ENCODE measurements at places on chromosomes 12 and 14.
A peak's percentile ranks its signal among the peaks of the same experiment; 100 is the strongest.

GRCh38 chr14:92584816-92585215 lies 71.2 kb downstream of the RIN3 start:
- no peak for DNase-seq

GRCh38 chr14:90747909-90748308 lies 68.3 kb downstream of the TTC7B start:
- no peak for DNase-seq

- DNase-seq, result no peak
Observed at GRCh38 chr12:125038976-125039625, 26.1 kb upstream of the AACS start.

GRCh38 chr12:690466-690865 lies 27.2 kb upstream of the NINJ2 start:
- DNase-seq, result no peak

- DNase-seq, result no peak
Observed at GRCh38 chr12:9794484-9795093, 32.7 kb upstream of the KLRF1 start.

DNA sequence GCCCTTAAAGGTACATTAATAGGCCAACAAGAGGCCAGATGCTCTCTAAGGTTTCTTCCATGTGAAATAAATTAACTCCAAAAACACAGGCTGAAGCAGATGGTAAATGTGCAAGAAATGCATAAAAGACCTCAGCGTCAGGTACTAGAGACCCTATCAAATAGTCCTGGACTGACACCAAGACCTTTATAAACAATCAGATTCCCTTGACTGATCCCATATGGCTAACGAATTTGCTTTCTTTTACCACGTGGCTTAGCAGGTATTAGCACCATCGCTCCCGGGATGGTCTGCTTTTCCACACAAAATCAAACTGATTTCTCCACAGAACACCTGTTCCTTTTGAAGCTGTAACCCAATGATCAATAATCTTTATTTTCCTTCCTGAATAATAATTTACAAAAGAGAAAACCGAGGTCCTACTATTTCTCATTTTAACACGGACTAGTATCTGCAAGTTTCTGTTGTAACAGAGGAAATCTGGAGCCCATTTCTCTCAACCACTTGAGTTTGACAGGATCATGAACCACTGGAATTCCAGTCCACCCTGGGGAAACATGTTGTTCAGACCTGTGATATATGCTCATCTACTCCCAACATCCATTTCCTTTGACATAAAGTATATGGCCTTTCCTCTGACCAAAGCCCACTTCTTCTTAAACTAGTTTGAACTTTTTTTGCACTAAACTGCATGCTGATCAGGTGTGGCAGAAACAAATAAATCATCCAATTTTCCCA lies 48.2 kb upstream of the DAAM1 start:
- no peak for DNase-seq

- no peak for DNase-seq
Observed at GRCh38 chr12:54701940-54702592, 53.9 kb upstream of the DCD start.

GRCh38 chr12:99852666-99853065 lies 132.1 kb downstream of the ANKS1B start:
- no peak for DNase-seq

- no peak for DNase-seq
Observed at GRCh38 chr12:724194-724855, 28.1 kb upstream of the WNK1 start.

DNA sequence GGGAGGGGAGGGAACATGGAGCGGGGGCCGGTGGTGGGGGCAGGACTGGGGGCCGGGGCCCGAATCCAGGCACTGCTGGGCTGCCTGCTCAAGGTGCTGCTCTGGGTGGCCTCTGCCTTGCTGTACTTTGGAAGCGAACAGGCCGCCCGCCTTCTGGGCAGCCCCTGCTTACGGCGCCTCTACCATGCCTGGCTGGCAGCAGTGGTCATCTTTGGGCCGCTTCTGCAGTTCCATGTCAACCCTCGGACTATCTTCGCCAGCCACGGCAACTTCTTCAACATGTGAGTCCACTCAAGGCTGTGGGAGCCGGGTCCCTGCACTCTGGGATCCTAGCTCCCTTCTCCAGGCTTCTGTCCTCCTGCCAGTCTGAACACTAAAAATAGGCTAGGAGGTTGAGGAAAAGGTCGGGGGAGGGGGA lies 1.1 kb downstream of the FITM1 start:
- DNase-seq, result no peak

- no peak for DNase-seq
Observed at GRCh38 chr14:76126076-76126475, 25.6 kb upstream of the GPATCH2L start.

GRCh38 chr14:73325630-73326299 lies 88.5 kb downstream of the PAPLN start:
- DNase-seq, result no peak

DNA sequence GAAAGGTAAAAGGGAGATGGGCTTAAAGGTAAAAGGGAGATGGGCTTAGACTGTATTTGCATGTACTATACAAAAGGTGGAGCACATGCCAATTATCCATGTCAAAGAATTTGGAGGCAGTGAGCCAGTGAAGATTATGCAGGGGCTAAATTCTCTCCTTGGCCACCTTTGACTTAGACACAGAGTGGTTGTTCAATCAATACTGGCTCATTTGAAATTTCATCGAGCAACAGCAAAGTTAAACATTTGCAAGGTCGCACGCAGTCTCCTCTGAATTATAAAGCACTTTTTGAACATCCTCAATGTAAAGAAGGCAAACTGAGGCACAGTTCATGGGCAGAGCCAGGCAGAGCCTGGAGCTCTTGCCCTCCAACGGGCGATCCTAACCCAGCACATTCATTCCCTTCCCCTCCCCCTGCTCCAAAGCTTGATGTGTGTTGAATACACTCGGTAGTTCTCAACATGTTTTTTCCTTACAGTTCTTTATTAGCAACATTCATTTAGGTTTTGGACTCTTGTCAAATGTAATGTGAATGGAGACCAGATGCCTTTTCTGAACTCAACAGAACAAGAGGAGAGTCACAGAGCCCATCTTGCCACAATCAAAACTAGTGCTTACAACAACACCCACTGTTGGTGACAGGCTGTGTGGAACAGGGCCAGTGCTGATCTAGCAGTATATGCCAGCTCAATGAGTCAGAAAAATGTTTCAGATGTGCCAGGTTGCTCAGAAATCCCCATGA lies 169.7 kb upstream of the G2E3 start:
- peak; percentile 80 for DNase-seq

DNA sequence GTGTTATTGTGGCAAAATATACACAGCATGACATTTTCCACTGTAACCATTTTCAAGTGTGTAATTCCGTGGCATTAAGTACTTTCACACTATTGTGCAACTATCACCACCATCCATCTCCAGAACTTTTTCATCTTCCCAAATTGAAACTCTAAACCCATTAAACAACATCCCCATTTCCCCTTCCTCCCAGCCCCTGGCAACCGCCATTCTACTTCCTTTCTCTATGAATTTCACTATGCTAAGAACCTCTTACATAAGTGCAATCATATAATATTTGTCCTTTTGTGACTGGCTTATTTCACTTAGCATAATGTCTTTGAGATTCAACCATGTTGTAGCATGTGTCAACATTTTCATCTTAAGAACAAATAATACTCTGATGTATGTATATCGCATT lies 67.8 kb upstream of the PYGL start:
- DNase-seq, result no peak

DNA sequence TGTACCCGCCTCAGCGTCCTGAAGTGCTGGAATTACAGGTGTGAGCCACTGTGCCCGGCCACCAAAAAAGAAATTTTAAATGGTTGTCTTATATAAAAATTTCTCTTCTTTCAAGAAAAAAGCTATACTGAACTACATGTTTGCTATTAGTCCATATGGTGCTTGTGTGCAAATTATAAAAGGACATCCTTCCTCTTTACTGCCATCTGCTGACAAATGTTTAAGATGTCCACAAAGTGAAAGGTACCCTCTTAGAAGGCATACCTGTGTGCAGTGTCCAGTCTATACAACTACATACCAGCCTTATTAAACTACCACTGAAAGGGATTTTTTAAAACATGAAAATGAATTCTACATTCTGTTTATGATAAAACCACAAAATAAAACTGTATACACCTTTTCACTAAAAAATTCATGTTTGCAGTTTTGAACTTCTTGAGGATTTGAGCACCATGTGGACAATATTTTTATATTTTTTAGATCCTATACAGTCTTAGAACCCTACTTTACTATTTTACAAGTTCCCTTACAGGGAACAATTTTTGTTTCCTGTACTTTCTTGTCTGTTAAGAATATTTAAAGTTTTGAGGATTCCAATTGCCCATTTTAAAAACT lies 32.8 kb upstream of the TOMM20L start:
- no peak for DNase-seq

- no peak for DNase-seq
Observed at GRCh38 chr12:113659416-113659815, 187.7 kb upstream of the LHX5 start.

- no peak for DNase-seq
Observed at GRCh38 chr12:51482929-51483697, 58.5 kb downstream of the SLC4A8 start.

- no peak for DNase-seq
Observed at GRCh38 chr12:92400006-92400405, 254.4 kb upstream of the BTG1 start.

DNA sequence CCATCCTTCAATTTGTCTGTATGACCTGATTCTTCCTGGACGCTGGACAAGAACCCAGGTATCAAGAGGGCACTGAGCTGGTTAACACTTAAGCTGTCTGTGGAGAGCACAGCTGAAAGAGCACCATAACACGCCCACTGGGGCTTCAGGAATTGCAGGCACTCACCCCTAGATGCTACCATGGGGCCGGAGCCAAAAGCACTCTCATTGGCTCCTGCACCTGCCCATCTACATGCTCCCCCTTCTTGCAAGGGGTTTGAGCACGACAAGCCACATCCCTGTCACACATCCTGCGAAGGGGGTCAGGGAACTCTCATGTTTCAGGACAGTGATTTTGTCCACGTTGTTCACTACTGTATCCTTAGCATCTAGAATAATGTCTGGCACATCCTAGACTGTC lies 35.1 kb upstream of the TBC1D15 start:
- DNase-seq, result no peak
